ENCODE measurements at places on chromosomes 1 and 21.
A peak's percentile ranks its signal among the peaks of the same experiment; 100 is the strongest.

- no peak for DNase-seq
Observed at GRCh38 chr1:159817276-159818041, 9.2 kb upstream of the SLAMF8 start.

DNA sequence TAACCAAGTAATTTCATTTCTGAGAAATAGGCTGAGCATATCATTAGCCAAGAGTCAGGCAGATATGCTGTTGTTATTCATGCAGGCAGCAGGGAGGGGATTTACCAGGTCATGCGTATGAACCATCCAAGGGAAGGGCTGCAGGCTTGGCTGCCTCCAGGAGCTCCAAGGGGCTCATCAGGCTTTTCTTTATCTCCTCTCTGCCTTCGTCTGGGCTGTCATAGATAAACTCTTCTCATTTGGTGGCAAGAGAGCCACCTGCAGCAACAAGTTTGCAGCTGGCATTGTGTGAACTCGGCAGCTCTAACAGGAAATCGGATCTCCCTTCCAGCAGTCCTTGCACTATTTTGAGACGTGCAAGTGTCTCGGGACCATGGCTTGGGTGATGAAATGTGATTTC lies 7.5 kb downstream of the CCDC27 start:
- no peak for DNase-seq

- no peak for DNase-seq
Observed at GRCh38 chr1:198234520-198235251, 77.9 kb downstream of the NEK7 start.

DNA sequence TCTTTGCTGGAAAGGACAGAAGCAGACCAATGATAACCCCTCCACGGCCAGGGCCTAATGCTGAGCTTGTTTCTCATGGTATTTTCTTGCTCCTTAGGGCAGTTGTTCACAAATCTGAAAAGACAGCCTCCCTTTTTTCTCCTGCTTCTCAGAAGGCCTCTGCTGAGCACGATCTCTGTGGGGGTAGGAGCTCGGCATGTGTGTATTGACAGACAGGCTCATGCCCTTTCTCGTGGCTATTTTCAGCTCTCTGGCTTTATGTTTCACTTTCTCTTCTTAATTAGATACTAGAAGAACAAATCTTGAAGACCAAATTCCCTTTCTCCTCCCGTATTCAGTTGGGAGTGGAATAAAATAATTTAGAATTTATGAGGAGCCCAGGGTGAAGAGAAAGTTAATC lies 768 bp upstream of the RIIAD1 start:
- DNase-seq: no peak

- DNase-seq: no peak
Observed at GRCh38 chr1:6028042-6028850, 17.4 kb upstream of the KCNAB2 start.

GRCh38 chr1:234997896-234998741 lies 130.5 kb downstream of the TOMM20 start:
- DNase-seq: no peak

GRCh38 chr1:186054003-186054402 lies 319.8 kb downstream of the HMCN1 start:
- no peak for DNase-seq

GRCh38 chr1:92901126-92901525 lies 60.1 kb downstream of the DIPK1A start:
- DNase-seq: no peak

GRCh38 chr21:28704746-28705145 lies 287.9 kb downstream of the LTN1 start:
- no peak for DNase-seq

- no peak for DNase-seq
Observed at GRCh38 chr1:156625436-156626078, 6.3 kb downstream of the HAPLN2 start.

GRCh38 chr21:17422931-17423330 lies 89.9 kb upstream of the CXADR start:
- no peak for DNase-seq

DNA sequence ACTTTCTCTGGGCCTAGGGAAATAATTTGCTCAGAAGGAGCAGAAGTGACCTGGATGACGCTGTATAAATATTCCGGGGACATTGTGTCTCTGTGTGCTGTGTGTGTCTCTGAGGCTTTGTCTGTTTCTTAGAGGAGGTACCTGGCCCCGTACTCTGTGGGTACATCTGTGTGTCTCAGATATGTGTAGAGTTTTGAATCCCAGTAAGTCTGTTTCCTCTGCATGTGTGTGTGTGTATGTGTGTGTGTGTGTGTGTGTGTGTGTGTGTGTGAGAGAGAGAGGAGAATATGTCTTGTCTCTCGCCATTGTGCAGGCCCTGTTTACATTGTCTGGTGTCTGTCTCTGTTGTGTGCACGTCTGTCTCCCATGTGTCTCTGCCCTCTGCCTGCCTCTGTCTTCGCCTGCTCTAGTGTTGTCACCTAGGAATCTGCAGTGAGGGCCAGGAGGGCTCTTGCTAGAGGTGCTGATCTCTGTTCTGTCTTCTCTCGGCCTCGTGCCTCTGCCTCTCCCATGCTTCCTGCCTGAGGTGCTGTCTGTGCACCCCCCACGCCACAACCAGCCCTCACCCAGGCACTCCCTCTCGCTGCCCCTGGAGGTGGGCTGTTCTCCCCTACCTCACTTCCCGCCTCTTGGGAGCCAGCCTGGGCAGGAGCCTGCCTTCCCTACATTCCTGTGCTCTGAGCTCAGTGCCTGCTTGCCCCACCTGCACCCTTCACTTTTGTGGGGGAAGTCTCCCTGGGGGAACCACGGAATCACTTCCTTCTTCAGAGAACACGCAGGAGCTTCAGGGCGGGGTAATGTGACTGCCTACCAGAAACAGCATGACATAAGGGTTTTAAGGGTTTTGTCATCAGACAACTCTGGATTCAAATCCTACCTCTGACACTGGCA lies 5.9 kb downstream of the MAP7D1 start:
- DNase-seq: no peak

GRCh38 chr1:171220581-171221054 lies 27.7 kb upstream of the FMO1 start:
- DNase-seq: peak; percentile 41

DNA sequence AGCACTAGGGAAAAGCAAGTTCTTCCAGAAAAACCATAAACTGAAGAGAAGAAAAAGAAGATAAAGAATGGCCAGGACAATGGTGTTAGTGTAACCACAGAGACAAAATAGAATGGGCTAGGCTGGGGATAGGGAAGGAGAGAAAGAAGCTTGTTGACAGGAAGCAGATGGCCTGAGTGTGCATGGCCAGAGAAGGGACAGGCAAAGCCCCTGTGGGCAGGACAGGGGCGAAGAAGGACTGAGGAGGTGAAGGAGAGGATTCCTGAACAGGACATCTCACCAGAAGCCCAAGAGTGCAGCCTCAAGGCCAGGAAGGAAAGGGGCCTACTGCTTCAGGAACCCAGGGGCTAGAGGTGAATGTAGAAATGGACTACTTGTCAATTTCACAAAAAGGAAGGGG lies 29.3 kb downstream of the IQGAP3 start:
- no peak for DNase-seq

DNA sequence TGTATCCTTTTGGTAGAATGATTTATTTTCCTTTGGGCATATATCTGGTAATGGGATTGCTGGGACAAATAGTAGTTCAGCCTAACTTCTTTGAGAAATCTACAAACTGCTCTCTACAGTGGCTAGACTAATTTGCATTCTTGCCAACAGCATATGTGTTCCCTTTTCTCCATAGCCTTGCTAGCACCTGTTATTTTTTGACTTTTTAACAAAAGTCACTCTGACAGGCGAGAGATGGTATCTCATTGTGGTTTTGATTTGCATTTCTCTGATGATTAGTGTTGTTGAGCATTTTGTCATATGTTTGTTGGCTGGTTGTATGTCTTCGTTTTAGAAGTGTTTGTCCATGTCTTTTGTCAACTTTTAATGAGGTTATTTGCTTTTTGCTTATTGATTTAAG lies 99.8 kb downstream of the UCK2 start:
- DNase-seq: no peak

DNA sequence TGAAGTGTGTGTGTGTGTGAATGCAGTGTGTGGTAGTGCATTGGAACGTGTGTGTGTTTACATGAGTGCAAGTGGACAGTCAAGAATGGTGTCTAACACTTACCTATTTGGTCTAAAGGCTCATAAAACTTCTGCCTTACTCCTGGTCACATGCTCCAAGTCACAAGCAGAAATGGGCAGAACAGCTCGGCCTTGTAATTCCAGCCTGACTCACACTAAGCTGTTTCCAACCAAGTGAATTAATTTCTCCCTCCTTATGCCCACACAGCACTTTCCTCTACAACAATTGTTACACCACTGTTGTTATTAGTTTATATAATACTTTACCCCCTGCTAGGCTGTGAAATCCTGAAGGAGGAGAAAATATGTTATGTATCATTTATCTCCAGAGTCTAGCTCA lies 43.8 kb downstream of the DDR2 start:
- DNase-seq: no peak

- DNase-seq: no peak
Observed at GRCh38 chr1:227782226-227782625, 33.2 kb upstream of the PRSS38 start.

GRCh38 chr21:43942621-43943020 lies 69.5 kb upstream of the TRAPPC10 start:
- no peak for DNase-seq

DNA sequence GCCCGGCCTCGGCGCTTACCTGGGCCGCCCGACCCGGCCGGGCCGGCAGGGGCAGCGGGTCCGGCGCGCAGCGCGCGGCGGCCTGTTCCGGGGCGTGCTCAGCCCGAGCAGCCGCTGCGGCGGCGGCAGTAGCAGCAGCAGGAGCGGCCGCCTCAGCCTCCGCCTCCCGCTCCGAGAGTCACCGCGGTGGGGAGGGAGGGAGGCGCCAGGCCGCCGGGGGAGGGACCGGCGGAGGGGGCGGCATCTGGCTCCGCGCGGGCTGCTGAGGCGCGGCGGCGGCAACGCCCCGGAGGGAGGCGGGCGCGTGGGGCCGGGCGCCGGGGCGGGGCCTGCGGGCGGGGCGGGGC lies at the start of gene CTNNBIP1:
Gene CTNNBIP1 (minus strand): TSS at position 194 of the 347 bp plus-strand sequence. CDS start 38,205 bp downstream, outside the sequence.
- DNase-seq: no peak

GRCh38 chr1:28887419-28887834 lies 26.9 kb upstream of the EPB41 start:
- DNase-seq: no peak

- no peak for DNase-seq
Observed at GRCh38 chr1:37257646-37258045, 216.7 kb upstream of the ZC3H12A start.

- no peak for DNase-seq
Observed at GRCh38 chr1:46131093-46131492, 1.3 kb downstream of the PIK3R3 start.

DNA sequence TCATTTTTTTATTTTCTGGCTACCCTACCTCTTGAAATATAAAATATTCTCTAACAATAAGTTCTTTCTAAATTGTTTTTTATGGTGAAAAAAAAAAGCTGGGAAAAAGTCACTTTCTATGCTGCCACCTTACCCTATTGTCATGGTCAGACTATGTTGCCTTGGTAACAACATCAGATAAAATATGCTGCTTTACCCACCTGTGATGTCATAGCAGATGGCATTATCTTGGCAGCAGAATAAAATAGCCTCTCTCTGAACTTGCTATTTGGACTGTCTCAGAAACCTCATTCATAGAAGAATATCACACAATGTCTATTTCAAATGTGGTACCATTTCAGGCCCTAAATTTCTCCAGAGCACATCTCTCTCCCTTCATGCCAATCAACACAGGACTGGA lies 69.6 kb upstream of the SGIP1 start:
- no peak for DNase-seq

DNA sequence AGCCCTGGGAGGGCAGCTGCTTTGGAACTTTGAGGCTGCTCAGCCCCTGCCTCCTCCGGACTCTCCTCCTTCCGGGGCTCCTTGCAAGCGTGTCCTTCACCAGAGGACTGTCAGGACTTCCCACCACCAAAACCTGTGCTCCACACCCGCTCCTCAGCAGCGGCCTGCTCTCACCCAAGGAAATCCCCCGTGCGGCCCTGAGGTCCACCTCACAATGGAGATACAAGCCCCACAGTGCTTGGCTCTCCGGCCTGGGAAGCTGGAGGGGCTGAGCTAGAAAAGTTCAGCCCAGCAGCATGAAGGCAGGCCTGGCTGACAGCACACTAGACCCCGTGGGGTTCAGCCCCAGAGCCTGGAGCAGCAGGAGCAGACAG lies 33.6 kb downstream of the PGBD5 start:
- no peak for DNase-seq

- DNase-seq: no peak
Observed at GRCh38 chr1:3730543-3731247, 21.6 kb upstream of the CCDC27 start.

DNA sequence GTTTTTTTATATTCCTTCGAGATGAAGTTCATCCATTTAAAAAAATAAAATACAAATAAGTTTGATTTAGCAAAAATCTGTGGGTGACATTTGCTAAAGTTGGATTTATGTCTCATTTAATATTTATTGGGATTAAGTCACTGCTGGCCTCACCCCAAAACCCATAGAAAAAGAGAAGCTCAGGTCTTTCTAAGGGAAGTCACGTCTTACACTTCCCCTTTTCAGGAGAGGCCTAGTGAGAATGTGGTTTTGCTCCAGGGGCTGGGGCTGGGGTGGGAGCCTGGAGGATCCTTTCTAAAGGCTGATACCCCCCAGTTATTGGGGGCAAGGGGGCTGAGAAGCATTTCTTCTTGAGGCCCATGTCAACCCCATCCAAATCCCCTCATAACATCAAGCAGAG lies 300.3 kb downstream of the DSCAM start:
- DNase-seq: no peak

DNA sequence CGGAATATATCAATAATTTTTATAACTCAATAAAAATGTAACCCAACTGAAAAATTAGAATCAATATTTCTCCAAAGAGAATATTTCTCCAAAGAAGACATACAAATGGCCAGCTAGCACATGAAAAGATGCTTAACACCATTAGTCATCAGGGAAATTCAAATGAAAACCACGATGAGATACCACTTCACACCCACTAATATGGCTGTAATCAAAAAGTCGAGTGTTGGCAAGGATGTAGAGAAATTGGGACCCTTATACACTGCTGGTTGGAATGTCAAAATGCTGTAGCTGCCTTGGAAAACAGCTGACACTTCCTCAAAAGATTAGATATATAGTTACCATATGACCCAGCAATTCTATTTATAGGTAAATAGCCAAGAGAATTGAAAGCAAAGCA lies 133.0 kb downstream of the GPR52 start:
- no peak for DNase-seq

DNA sequence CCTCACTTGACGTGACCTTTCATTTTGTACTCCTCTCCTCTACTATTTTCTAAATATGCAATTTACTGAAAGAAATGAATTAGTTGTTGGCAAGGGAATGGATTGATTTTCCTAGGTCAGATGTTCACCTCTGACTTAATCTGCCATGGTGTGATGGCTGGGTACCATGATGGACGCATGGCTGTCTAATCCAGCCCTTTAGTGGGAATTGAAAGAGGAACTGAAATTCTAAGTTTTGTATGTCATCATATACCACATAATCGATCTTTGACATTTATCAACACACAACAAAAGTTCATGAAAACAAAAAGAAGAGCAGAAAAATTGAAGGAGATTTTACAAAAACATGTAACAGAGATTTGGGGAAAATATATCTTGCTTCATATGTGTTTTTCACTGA lies 331.3 kb upstream of the SNX7 start:
- no peak for DNase-seq

GRCh38 chr1:207825719-207826556 lies 74.1 kb downstream of the CD46 start:
- DNase-seq: no peak
